ENCODE measurements at places on chromosomes 7 and 10. TPM values are rescaled to one million over a fixed set of nuclear protein-coding genes. Genes with fewer than 3 reads are reported as not detected.

DNA sequence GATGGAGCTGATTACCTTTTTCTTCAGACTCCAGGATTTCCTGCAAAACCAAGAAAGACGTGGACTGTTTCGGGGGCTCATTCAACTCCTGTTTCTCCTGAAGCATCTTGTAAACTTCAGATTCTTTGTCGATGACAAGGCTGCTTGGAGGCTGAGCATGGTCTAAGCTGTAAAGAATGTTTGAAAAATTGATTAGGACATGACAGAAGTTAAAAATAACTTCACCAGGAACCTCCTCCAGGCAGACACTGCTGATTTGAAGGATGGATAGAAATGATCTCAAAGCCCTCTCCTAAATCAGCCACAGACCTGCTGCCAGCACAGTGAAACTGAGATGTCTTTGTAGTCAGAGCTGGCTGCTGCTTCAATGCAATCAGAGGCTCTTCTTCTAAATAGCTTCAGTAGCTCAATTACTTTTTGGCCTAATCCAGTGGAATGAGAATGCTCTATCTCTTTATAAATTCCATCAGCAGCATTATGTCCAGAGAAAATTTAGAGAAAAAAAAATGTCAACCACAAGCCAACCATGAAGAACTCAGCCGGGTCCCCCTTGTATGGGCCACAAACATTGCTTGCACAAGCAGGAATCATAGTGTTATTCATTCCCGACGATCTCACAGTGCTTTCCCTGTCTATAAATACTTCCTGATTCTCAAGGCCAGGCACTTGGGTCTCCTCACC, 43.5 kb downstream of the PDLIM1 start:
- DNase-seq = no peak

DNA sequence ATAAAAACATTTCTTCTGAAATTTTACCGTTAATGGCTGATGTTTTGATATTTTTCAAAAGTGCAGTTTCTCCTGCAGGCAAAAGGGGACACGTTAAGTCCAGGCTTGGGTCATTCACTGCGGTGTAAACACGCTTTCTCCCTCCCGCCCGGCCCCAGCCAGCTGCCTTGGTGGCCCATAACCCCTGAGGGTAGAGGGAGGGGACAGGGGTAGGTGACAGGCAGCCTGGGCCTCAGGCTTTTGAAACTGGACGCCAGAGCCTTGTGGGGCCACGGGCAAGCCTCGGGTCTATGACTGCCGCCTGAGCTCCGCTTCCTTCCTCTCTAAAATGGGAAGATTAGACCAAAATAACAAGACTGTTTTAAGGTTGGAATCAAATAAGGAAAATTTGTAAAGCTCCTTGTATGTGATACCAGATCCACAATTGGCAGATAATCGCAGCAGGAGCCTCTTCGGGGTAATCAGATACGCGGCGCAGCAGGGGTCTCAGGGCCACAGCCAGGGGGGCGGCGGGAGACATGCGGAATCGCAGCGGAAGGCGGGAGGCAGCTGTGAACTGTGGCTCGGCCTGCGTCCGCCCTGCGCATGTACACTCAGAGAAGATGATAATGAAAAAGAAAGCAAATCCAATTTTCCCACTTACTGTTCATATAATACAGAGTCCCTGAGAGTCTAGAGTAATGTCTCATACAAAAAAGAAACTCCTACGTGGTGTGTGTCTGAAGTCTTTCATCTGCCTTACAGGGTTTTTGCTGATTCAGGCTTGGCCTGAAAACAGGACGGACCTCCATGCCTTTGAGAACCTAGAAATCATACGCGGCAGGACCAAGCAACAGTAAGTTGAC, 138.3 kb downstream of the EGFR start:
- no peak for DNase-seq

GRCh38 chr10:132618158-132618919, 80.8 kb downstream of the INPP5A start:
- DNase-seq = no peak

DNA sequence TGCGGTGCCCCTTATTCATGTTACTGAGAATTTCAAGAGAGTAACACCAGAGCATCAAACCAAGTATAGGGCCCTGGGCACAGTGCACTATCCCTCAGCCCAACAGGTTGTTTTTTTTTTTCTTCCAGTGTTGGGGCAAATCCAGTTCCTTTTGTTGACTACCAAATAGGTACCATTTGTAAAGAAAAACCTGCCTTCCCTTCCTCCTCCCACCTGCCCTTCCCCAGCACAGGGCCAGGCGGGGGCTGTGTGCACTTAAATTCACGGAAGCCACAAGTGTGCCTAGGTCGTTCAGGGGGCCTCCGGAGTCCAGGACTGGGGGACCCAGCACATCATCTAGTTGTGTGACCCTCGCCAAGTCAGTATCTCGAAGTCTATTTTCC, 595 bp upstream of the SFXN4 start:
- DNase-seq = no peak

The SPDYE5 gene
- total RNA-seq = not detected

The CABCOCO1 gene
- 4.9 TPM for total RNA-seq
